NT2/D1 (cell line): ENCODE measurements at places on chromosomes 16 and 17.

GRCh38 chr16:88734361-88734728, 28.0 kb downstream of the CTU2 start:
- no peak for DNase-seq

DNA sequence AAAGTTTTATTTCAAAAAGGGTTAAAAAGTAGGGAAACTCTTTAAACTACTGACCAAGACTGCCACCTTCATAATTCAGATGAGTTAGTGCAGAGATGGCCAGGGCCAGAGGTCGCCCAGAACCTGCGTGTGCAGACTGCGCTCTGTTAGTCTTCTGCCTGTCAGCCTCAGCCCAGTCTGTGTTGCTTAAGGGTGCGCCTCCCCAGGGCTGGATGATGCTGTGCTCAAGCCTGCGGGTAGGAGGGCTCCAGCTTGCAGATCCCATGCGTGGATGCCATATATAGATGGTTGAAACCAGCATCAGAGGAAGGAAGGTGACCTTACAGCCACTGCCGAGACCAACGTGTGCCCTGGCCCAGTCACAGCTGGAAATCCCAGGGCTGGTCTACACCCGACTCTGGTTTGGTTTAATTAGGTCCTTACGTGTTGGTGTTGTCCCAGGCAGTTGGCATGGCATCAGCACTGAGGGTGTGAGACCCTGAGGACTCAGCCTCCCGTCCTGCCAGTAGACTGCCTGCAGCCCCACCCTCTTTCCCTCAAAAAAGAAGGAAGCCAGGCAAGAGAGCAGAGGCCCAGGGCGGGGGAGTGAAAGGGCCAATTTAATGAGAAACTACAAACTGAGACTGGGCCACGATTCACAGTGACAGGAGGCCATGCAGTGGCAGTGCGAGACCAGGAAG, 27.7 kb downstream of the CDIP1 start:
- no peak for DNase-seq

DNA sequence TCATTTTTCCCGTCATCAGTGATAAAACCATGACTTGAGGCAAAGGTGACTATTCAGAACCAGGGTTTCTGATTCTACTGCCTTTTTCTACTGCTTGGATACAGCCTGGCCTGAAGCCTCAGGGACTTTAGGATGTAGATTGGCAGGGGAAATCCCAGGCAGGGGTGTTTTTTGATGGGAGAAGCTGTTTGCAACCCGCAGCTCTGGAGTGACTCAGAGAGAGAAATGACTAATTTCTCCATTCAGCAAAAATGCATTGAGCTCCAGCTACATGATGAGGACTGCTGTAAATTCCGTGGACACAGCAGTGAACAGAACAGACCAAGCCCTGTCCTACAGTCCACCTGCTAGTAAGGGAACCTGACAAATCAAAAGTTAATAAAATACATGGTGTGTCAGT, 560.6 kb downstream of the CDH13 start:
- no peak for DNase-seq

- no peak for DNase-seq
These were observed 36.2 kb downstream of the RGS9 start for GRCh38 chr17:65173284-65173793.

DNA sequence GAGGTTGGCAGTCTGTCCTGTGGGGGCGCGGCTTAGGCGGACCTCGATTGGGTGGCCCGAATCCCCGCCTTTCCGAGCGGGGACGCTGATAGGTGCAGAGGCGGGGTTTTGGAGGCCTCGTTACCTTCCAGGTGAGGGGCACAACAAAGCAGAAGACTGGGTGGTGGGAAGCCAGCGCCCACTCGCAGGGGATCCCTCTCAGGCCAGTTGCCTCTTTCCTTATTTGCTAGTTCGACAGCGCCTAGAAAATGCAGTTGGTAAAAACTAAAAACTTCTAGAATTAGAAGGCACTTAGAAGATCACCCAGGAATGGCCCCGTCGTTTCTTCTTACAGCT, 730 bp downstream of the KAT7 start:
- DNase-seq, result no peak

DNA sequence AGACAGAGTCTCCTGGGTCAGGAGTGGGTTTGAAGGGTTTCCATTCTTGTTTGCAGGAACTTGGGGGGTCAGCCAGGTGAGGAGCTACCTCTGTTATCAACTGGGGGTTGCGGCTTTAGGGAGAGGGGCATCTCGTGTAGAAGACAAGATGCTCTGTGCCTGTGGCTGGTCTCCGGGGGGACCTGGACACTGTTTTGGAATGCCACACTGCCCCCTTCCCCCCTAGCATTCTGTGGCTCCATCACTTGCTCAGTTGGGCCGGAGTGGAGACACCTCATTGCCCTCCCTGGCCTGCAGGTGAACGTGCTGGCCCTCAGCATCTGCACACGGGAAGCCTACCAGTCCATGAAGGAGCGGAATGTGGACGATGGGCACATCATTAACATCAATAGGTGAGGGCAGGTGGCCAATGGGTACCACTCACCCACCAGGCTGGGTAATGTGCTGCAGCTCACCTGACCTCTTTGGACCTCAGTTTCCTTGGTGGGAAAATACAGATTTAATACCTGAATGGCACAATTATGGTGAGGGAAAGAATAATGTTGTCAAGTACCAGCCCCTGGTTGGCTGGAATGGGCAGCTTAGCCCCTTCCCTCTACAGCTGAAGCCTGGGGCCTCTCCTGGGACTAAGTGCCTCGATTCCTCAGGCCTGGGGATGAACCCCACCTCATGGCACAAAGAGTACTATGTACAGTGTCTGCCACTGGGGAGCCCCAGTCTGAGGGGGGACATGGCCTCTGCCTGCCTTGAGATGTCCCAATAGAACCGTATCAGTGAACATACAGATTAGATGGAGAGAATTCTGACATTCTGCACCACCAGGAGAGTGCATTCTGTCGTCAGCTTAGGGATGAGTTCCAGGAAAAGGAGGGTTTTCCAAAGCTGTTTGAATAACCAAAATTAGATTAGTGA, 3.3 kb upstream of the MRM1 start:
- DNase-seq, result no peak

DNA sequence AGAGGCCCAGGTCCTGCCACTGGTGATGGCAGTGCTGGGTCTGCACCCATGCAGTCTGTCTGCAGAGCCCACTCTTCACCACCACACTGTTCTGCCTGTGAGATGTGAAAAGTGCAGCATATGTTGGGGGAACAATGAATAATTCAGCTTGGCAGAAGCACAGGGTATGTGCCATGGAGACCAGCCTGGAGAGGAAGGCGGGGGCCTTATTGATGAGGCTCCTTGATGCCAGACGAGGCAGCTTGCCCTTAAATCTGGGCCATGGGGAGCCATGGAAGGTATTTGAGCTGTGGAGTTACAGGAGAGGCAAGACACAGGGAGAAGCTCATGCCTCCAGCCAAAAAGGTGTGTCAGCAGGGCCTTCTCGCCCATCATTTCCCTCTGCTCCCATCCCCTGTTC, 124.7 kb downstream of the C16orf78 start:
- no peak for DNase-seq

DNA sequence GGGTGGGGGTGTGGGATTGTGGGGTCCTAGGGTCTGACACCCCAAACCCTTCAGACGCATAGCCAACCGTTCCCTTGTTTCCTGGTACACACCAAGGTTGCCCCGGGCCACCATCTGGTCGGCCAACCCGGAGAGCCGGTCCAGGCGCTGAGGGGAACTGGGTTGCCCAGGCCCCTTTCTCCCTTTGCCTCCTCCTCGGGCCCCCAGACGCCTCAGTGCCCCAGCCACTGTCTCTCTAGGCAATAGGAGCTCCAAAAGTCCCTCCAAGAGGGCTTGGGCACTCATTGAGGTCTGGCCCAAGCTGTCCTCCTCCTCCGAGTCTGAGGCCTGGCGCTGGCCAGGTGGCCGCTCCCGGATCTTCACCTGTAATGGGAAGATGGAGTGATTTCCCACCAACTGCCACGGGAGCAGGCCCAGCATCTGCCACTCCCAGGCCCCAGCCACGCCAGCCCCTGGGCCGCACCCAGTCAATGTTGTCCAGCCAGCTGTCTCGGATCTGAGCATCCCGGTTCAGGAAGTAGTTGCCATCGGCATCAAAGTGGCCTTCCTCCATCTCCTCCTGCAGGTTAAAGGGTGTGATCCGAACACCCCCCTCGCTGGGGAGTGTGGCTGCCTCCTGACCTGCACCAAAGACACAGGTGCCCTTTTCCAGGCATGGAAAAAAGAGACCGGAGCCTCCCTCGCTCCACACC, 1.5 kb downstream of the CD2BP2 start:
- DNase-seq, result no peak

DNA sequence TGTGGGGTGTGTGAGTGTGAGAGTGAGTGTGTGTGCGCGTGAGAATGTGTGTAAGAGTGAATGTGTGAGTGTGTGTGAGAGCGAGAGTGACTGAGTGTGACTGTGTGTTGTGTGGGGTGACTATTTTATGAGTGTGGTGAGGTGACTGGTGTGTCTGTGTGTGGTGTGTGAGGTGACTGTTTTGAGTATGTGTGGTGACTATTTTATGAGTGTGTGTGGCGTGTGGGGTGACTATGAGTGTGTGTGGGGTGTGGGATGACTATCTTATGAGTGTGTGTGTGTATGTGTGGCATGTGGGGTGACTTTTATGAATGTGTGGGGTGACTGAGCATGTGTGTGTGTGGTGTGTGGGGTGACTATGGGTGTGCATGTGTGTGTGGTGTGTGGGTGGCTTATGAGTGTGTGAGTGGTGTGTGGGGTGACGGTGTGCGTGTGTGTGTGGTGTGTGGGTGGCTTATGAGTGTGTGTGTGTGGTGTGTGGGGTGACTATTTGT, 152.9 kb upstream of the PLCG2 start:
- DNase-seq, result no peak

DNA sequence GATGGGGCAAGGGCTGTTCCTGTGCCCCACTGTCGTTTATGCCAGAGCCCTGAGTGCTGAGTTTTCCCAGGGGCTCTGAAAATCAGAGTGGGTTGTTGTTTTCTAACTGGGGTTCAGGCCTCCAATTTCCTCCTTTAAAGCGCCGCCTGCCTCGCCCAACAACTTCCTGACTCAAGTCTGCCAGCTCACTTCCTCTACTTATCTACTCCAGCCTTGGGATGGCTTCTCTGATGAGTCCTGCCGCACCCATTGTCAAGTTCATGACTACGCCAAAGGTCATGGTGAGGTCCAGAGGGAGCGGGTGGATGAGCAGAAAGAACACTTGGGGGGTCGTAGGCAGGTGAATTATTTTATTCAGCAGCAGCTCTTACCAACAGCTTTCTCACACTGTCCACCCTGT, 104.7 kb downstream of the UTP18 start:
- no peak for DNase-seq

GRCh38 chr17:45427181-45427835, 5.4 kb downstream of the ARHGAP27 start:
- DNase-seq, result no peak

GRCh38 chr17:39665642-39666224, 584 bp downstream of the TCAP start:
- DNase-seq, result no peak

DNA sequence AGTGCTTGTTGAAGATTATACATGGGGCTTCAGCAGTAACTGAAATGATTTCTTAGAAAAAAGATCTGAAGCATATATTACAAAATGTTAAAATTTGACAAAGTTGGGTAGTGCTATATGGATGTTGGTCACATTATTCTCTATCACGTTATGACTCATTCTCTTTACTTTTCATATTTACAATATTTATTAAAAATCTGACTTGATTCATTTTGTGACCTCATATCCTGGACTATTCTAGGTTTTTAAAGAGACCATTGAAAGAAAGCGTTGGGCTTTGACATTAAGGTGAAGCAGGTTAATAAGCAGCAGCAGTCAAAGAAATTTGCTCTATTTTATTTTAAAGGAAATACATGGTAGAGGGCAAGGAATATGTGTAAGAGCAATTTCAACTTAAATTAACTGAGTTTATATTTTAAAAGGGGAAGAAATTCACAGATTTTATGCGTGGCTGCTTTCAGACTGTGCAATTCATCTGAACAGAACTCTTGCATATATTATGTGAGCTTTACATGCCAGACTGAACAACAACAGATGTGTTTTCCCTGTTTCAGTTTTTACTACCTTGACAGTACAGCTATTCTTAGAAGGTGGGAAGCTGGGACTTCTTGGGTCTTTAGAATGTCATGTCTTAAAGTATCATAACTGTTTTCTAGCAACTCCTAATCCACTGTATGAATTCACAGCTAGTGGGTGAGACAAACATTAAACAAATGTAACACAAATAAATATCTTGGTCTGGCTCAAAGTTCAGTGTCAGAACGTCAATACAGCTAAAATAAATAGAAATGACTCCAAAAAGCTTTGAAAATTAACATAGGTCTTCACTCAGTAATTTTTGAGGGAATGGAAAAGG, 10.4 kb upstream of the FAM20A start:
- no peak for DNase-seq

GRCh38 chr16:24499193-24499814, 40.1 kb upstream of the RBBP6 start:
- DNase-seq, result no peak

DNA sequence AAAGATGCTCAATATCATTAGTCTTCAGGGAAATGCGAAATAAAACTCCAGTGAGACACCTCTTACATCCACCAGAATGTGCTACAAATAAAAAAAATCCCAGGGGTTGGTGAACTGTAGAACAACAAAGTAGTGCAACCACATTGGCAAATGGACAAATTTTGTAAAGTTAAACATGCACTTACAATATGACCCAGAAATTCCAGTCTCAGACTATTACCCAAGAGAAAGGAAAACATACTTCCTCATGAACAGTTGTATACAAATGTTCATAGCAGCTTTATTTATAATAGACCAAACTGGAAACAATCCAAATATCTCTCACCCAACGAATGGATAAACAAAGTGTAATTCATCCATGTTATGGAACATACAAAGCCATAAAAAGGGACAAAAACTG, 239.5 kb downstream of the ABCC12 start:
- DNase-seq, result no peak

DNA sequence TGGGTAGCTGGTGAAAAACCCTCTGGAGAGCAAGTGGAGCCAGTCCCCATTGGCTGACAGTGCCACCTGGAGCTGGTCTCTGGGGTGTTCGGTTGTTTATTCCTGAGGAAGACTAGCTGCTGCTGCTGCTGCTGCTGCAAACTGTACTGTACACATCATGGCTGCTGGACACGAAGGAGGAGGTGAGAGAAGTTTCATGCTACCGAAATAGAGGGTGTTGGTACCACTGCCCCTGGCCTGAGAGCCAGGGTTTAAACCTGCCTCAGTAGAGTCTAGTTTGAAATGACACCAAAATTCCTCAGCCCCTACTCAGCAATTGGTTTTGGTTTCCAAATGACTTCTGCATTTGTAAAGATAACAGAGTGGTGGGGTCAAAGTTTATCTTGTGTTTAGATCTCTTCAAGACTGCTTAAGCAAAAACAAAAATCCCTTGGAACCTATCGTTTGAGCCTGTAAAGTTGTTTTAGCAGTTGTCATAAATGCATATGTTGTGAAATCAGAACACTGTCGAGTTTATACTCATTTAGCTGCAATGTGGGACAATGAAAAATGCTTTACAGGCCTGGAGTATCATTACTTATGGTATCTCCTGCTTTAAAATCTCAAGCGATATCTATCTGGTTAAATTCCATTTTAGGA, 40.8 kb downstream of the CYB5B start:
- DNase-seq, result no peak

- DNase-seq, result peak; percentile 30
These were observed 85.7 kb upstream of the XYLT1 start for GRCh38 chr16:17556276-17557052.
